ENCODE measurements at places on chromosomes 11 and 22.

- no peak for DNase-seq
These were observed 28.6 kb upstream of the OR10G7 start for GRCh38 chr11:124069429-124070401.

DNA sequence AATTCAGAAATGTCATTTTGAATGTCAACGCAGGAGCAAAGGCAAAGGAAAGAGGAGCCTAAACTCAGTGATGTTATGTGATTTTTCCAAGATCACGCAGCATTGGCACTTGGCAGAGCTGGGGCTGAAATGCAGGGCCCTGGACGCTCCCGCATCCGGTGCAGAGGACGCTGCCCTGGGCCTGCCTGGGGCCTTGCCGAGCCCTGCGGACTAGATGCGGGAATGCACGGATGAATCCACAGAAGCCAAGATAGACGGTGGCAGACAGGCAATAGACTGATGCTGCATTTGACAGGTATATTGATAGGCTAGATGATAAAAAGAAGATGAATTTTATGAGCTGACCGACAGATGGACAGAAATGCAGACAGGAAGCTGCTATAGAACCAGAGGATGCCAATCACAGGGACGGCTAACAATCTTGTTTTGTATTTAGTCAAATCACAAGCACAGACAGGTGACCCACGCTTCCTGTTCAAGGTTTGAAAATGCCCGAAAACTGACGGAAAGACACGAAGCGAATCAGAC, 696 bp upstream of the MARK2 start:
- no peak for DNase-seq

DNA sequence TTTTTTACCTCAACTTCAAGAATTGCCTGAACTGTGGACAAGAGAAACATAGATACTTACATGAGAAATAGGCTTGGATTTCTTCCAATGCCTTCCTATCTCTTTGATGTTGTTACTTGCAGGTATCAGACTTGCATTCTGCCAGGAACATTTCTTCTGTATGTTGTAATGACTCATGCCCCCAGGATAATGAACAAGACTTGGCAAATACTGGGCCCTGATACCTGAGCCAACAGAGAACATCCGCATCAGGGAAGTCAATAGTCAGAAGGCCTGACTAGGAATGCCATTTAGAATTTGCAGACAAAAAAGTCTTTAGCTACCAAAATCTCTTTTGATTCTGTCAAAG, 273.7 kb upstream of the KIRREL3 start:
- DNase-seq, result no peak

DNA sequence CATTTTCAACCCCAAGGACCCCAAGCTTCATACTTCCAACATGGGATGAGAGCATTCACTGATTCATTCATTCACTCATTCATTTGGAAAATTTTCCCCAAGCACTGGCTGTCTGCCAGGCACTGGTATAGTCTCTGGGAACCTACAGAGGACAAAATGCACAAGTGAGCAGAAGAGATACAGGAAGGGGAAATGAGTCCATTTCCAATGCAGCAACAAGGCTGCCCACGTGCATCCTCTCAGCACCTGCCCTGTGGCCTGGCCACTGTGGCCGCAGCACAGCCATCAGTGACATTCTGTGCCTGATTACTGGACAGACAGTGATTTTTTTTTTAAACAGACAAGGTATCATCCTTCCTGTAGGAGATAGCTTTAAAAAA, 96.0 kb upstream of the PITPNB start:
- no peak for DNase-seq

- DNase-seq, result no peak
These were observed 51.6 kb downstream of the MS4A13 start for GRCh38 chr11:60566776-60567175.

DNA sequence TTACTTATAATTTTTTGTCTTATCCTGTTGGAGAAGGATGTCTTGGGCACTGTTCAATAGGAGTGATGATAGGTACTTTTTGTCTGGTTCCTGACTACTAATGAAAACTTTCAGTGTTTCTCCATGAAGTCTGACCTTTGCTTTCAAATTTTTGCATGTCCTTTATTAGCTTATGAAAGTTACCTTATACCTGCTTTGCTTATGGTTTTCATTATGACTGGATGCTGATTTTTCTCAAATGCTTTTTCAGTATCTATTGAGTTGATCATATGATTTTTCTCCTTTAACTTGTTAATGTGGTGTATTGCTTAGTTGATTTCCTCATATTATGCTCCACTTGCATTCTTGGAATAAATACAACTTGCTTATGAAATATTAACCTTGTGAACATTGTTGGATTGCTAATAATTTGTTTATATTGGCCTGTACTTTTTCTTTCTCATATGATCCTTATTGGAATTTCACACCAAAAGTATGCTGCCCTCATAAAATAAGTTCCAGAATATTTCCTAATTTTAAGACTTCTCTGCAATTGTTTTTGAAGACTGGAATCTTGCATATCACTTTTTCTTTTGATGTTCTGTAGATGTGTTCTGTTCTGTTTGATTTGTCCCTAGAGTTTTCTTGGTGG, 85.0 kb upstream of the SC5D start:
- no peak for DNase-seq

GRCh38 chr11:45652781-45653180, 12.6 kb downstream of the CHST1 start:
- DNase-seq, result no peak

GRCh38 chr11:131591051-131591461, 220.6 kb downstream of the NTM start:
- no peak for DNase-seq

- no peak for DNase-seq
These were observed 47.9 kb upstream of the CCDC188 start for GRCh38 chr22:20198557-20199319.

- DNase-seq, result no peak
These were observed at the start of gene PRR33 for GRCh38 chr11:1891831-1892115. TSS of gene PRR33 (minus strand) at chr11:1891895. CDS start at chr11:1890584, 1,311 bp downstream.

- no peak for DNase-seq
These were observed 1516.9 kb downstream of the BRD1 start for GRCh38 chr22:48310740-48311139.

DNA sequence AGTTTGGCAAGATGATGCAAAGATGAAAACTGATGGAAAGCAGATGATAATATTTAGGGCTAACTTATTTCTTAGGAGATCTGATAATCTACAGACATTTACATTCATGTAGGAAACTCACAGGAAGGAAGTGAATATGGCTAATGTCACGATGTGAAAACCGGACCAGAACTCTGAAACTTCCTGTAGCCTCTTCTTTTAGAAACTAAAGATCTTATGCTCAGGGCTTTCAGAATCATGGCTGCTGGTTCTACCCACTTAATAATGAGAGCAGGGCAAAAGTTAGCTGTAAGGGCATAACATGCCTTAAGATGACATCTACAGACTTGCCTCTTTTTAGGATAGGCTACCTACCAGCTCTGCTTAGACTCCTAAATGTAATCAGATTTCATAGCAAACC, 15.2 kb downstream of the CPSF7 start:
- DNase-seq, result no peak

GRCh38 chr22:31238057-31238456, 26.0 kb downstream of the LIMK2 start:
- no peak for DNase-seq

- no peak for DNase-seq
These were observed 6.8 kb downstream of the QSER1 start for GRCh38 chr11:32899438-32899837.

- DNase-seq, result no peak
These were observed 32.3 kb downstream of the ADAMTS15 start for GRCh38 chr11:130480711-130481140.

GRCh38 chr11:128520888-128521681, 66.3 kb downstream of the ETS1 start:
- DNase-seq, result peak; percentile 59

GRCh38 chr11:28058333-28058732, 49.6 kb downstream of the KIF18A start:
- DNase-seq, result no peak

- peak; percentile 34 for DNase-seq
These were observed 61.1 kb downstream of the WT1 start for GRCh38 chr11:32374261-32374711.
